ENCODE measurements at places on chromosomes 2 and 18.

DNA sequence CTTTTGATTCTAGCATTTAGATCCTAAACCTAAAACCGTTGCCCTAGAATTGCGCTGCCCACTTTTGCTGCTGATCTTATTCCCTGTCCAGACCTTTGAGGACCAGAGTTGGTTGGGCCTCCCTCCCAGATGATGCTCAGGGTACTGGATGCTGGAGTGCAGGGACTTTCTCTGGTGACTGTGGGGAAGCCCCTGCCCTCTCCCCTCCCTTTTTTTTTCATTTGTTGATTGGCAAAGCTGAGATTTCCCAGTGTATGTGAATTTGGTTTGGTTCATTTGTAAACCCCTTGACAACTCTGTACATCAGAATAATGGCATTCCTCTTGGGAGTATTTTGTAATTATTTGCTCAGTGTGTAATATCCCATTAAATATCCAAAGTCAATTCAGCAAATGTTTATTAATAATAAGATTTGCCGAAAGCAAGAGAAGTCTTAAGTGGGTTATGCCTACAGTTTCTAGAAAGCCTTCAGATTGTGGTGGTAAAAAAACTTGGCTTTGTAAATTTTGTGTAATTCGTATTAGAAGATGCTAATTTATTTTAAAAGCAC is 28.3 kb downstream of the RAB31 start:
- DNase-seq = no peak

DNA sequence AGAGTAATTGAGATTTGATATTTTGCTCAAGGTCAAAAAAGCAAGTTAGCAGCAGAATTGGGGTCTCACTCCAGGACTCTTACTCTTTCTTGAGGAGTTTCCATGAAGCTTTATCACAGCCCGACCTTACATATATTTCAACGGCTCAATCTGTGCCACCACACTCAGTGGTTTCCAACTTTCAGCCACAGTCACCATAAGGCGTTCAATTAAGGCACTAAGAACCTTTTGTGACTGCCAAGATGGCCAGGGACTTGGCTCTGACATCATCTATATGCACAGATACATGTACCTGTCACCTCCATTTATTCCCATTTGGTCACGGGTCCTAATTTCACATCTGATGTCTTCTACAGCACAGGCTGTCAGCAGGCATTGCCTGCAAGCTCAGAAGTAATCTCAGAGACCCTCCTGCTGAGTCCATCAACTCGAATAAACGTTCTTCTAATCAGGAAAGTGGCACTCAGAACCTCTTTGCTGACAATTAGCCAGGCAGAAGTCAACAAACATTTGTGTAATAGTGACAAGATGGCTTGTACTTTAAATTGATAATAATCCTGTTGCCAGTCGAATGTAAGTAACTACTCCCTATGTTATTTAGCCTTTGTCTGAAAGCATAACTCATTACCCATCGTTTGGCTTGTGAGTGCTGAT is 16.1 kb downstream of the DYTN start:
- DNase-seq = no peak

DNA sequence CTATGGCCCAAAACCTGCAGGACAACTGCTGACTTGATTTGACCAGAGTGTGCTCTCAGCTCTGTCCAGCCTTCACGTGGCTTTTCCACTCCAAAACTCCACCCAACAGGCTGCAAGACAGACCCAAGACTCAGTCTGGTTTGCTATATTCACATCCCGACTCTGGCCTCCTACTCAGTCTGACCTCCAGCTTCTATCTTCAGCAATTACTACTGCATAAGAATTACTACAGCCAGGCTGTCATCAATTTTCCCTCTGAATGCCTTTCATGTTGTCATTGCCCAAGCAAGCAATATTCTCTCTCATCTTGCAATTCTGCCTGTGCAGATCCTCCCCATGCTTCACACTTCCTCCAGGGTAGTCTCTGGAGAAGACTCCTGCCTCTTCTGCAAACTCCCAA is 53.6 kb upstream of the GYPC start:
- no peak for DNase-seq

- no peak for DNase-seq
Measured at GRCh38 chr2:61328707-61329251, 142.1 kb downstream of the USP34 start.

DNA sequence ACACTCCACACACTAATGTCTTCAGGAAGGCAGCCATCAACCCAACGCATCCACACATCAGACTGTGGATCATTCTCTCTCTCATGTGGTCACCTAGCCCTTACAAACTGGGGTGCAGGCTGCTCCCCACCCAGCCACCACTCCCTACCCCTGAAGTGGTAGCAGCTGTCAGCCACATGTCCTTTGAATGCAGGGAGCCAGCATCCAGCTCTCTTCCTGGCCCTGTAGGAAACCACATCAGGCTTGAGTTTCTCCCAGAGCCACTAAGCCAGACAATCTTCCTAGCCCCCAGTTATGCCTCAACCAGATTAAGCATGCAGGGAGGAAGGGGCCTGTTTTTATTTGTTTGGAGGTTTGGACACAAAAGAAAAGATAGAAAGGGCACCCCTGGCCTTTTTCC is 52.8 kb upstream of the SPP2 start:
- DNase-seq = no peak

GRCh38 chr2:206739271-206739670 is 21.1 kb upstream of the DYTN start:
- DNase-seq = no peak
